ENCODE measurements at places on chromosomes 12 and 14. TPM values are rescaled to one million over a fixed set of nuclear protein-coding genes. Genes with fewer than 3 reads are reported as not detected.

GRCh38 chr14:102375119-102375518 is 12.4 kb downstream of the TECPR2 start:
- no peak for DNase-seq

DNA sequence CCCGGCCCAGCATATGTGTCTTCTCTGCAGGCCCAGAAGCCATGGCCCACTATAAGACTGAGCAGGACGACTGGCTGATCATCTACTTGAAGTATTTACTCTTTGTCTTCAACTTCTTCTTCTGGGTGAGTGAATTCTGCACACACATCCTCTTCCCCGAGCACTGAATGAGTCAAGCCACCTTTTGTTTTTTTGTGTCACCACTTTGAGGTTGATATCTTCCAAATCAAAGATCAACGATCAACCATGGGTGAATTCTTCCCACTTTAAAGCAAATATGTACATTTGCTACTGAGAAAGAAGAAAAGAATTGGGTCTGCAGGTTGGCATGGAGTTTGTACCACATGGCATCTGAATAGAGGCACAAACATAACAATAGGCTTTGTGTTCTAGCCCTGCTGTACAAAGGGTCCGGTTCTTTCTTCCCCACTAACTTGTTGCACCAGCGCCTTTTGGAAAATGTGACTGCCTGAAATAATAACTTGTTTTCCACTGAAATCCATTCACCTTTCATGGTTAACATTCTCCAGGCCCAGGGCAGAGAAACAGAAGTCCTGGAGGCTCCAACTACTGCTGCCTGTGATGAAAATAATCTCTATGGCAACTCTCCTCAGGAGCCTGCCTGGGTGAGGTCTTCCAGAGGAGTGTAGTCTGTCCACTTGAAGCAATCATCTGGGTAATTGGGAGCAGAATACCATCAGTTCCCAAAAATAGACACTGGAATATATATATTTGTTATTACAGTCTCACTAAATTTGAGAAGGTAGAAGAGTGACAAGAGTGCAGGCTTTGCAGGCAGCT is 27.6 kb downstream of the TSPAN11 start:
- DNase-seq: no peak

DNA sequence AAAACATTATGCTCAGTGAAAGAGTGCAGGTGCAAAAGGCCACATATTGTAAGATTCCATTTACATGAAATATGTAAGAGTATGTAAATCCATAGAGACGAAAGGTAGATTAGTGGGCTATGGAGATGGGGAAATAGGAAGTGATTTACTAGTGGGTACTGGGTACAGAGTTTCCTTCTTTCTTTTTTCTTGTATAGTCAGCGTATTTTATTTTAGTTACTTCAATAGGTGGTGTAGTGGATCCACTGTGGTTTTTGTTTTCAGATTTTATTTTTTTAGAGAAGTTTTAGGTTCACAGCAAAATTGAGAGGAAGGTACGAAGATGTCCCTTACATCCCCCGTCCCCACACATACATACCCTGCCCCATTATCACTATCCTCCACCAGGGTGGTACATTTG is 6.1 kb upstream of the CIT start:
- DNase-seq: no peak

GRCh38 chr12:113066813-113067400 is 10.4 kb downstream of the DTX1 start:
- DNase-seq: no peak

DNA sequence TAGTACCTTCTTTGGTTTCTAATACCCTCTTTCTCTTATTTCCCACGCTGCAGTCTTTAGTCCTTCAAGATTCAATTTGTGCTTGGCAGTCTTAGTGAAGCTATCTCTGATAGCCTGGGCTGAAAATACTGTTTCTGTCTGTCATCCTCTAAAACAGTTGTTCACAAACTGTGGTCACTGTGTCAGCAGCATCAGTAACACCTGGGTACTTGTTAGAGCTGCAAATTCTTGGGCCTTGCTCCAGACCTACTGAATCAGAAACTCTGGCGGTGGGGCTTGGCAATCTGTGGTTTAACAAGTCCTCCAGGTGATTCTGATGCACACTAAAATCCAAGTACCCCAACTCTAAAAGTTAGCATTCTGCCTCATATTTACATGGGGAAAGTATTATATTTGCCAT is 217.5 kb upstream of the SEL1L start:
- DNase-seq: no peak

The TMPRSS12 gene
- not detected for total RNA-seq

The A2ML1 gene
- total RNA-seq: not detected

The GALNT6 gene
- 18.6 TPM for total RNA-seq

The SRRM4 gene
- not detected for total RNA-seq

The SLC10A1 gene
- total RNA-seq: not detected

The FGD4 gene
- total RNA-seq: 0.15 TPM

Measured in activated CD4-positive, alpha-beta memory T cell treated with anti-CD3 and anti-CD28 coated beads, Interleukin-2, amount 10 ng/mL, durations not matched to agents 7 days and 5 days (primary cell).